ENCODE measurements at places on chromosomes 5 and 9. TPM values are rescaled to one million over a fixed set of nuclear protein-coding genes. Genes with fewer than 3 reads are reported as not detected.

FOXD4L3 gene
- total RNA-seq, result not detected

DNA sequence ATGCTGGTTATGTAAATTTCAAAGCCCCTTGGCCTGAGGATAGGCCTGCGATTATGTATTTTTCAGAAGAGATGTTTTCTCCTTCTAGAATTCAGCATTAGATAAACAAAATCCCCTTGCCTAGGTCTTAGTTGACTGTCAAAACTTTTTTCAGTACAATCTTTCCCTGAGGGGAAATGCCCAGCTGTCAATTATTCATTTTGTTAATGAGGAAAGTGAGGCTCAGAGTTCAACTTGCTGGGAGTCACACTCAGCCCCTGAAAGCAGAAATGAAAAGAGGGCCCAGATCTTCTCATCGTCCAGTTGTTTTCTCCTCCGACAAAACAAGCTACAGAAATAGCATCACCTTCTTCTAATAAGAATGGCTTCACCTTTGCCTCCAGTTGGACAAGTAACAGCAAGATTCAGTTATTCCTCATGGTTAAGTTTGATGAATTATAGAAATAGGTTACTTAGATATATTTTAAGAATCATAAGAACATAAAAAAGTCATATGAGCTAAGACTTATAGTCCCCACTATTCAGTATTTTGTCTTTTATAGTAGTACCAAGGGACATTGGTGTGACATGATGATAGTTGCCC lies 627.1 kb upstream of the WWC1 start:
- no peaks in the 10 kb centered on the region for H3K27me3 ChIP-seq
- no peak overlapping the region for H3K27ac ChIP-seq
- H3K4me1 ChIP-seq, result no peaks in the 10 kb centered on the region
- no peak for DNase-seq
- H3K36me3 ChIP-seq, result no peaks in the 10 kb centered on the region

DNA sequence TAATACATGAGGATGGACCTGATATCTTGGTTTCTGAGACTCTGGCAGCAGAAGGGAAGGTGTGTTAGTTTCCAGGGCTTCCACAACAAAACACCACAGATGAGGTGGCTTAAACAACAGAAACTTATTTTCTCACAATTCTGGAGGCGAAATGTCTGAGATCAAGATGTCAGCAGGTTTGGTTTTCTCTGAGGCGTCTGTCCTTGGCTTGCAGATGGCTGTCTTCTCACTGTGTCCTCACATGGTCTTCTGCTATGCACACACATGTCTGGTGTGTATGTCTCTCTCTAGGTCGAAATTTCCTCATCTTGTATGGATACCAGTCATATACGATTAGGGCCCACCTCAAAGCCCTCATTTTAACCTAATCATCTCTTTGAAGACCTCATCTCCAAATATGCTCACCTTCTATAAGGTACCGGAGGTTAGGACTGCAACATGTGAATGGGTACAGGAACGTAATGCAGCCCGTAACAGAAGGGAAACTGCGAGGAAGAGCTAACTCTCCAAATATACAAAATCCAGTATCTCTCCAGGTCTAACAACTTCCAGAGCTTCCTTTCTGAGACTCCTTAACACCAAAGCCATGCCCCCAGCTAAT lies 139.8 kb upstream of the SMARCA2 start:
- no peak overlapping the region for H3K27ac ChIP-seq
- H3K36me3 ChIP-seq, result no peaks in the 10 kb centered on the region

DNA sequence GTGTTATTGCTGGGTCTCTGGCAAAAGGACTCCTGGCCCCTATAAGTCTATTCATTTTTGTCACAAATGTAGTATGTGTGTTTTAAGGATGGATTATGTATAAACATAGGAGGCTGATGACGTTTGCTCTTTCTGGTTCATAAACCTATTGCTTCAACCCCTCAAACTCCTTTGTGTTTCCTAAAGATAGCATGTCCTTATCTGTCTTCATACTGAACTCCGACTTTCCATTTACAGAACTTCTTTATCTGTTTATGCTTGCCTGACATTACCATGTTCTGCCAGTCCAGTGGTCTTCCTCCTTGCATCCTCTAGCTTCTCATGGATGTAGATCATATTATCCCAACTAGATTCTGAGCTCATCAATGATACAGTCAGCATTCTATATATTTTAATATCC lies 46.1 kb downstream of the ARHGEF28 start:
- no peaks in the 10 kb centered on the region for H3K27me3 ChIP-seq
- no peak overlapping the region for H3K27ac ChIP-seq
- DNase-seq, result no peak
- H3K36me3 ChIP-seq, result no peaks in the 10 kb centered on the region

DNA sequence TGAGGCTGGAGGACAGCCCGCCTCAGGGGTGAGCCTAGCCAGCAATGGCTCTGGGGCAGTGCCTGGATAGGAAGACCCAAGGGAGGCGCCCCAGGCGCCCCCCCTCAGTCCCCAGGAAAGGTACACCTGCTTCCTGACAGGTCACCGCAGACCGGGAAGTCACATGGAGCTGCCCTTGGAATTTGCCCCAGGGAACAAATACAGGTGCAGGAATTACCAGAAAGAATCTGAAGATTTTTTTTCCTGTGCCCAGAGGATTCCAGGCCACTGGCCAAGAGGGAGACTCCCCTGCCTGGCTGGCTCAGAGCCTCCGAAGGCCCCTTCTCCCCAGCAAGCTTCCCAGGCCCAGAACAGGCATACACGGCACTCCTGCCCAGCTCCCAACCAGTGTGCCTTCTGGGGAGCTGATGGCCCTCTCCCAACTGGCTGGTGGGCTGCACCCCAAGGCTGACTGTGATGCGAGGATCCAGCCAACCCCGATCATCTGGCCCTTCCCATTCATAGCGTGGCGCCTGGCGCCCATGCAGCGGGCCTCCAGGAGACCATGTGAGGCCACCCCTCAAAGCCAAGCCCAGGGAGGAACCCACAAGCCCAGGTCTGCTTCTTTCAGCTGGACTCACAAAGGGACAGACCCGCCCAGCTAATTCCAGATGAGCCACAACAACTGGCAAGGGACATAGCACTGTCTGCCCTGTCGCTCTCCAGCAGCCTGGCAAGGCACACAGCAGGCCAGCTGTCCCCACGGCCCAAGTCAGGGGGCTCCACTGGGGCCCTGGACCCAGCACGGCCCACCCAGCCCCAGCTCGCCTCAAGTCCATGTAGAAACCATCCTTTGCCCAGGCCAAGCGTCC lies 2.3 kb downstream of the TPRN start:
- DNase-seq, result no peak
- no peak overlapping the region for H3K4me3 ChIP-seq
- no peaks in the 10 kb centered on the region for H3K27me3 ChIP-seq
- H3K27ac ChIP-seq, result no peak overlapping the region

SLC36A1 gene
- total RNA-seq, result 8.5 TPM

DNA sequence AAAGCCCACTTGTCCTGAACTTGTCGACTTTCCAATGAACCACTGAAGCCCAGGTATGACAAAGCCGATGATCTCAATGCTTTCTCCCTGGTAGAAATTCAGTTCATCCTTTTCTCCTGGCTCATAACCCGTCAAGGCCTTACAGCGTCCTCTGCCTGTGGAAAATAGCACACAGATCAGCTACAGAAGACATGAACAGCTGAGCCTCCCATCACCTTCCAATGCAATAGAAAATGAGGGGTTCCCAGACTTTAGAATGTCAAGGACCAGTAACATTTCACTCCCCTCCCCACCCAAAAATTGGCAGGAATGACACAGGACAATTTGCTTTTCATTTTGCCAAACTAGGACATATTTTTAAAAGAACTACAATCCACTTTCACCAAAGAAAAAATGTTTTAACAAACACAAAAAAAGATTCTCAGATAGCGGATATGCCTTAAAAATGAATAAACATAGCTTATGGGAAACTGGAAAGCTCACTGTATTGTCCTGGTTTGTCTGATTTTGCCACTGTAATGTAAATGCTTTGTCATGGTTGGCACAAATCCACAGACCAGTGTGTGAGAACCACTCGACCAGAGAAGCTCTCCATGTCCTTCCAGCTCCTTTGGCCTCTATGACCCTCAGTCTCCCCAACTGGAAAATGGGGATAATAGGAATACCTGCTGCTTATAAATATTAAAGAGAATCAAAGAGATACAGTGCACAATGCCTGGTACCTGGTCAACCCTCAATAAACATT lies 24.4 kb downstream of the SH3TC2 start:
- no peak for DNase-seq
- H3K4me3 ChIP-seq, result no peak overlapping the region
- H3K27me3 ChIP-seq, result no peaks in the 10 kb centered on the region
- no peak overlapping the region for H3K27ac ChIP-seq
- H3K4me1 ChIP-seq, result no peaks in the 10 kb centered on the region

TPM2 gene
- total RNA-seq, result 47.6 TPM

DNA sequence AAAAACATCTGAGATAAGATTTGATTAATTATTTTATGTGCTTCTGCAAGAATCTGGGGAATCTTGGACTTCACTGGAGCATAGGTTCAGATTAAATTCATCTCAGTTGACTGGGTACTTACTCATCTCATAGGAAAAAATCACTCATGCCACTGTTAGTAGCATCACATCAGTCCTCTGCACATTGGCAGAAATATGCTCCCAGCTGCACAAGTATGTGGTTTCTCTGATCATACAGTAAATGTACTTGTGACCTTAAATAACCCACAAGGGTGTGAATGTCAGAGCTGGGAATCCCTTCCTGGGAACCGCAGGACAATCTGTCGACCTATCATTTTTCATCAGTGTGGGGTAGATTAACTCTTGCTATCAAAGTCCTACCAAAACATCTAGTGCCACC lies 203.7 kb upstream of the SLC24A2 start:
- no peak overlapping the region for H3K4me3 ChIP-seq
- DNase-seq, result no peak
- no peaks in the 10 kb centered on the region for H3K36me3 ChIP-seq
- no peak overlapping the region for H3K27ac ChIP-seq

OR1N2 gene
- total RNA-seq, result not detected

DNA sequence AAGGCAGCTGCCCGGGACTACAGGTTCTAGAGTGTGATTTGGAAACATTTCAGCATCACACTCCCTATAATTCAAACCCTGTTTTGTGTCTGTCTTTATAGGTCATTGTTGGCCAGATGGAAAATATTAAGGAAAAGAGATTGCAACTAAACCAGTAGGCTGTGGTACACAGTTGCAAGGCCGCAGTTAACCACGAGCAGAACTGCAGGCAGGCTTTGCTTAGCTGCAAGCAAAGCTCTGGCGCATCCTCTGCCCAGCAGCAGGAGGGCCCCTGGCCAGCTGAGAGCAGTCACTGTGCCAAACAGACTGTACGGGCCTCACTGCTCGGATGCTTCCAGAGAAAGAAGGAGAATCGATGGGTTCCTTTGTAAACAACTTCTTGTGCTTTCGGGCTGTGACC lies 204.5 kb downstream of the DENND1A start:
- H3K4me3 ChIP-seq, result no peak overlapping the region
- H3K36me3 ChIP-seq, result no peaks in the 10 kb centered on the region
- H3K4me1 ChIP-seq, result no peaks in the 10 kb centered on the region
- no peak overlapping the region for H3K27ac ChIP-seq

DNA sequence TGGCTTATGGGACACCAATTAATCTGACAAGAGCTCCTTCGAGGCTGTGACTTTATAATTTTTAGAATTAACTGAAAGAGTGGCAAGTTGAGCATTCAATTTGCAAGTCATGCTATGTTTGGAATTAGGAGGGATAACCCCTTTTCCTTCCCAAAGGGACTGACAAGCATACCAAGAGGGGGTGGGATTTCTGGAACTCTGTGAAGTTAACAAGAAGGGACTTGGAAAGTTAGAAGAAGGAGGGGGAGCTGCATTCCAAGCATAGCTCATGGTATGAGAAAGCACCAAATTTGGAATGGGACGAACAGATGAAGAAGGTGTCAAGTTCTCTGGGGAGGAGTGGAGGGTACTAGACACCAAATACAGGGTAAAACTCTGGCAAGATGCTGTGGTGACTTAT lies 8.9 kb upstream of the PALM2AKAP2 start:
- H3K36me3 ChIP-seq, result no peaks in the 10 kb centered on the region
- no peak for DNase-seq
- no peak overlapping the region for H3K27ac ChIP-seq
- peaks cover 2% of the 10 kb centered on the region for H3K27me3 ChIP-seq
- no peaks in the 10 kb centered on the region for H3K4me1 ChIP-seq

- no peak overlapping the region for H3K27ac ChIP-seq
- no peaks in the 10 kb centered on the region for H3K4me1 ChIP-seq
- H3K27me3 ChIP-seq, result no peaks in the 10 kb centered on the region
- no peak overlapping the region for H3K4me3 ChIP-seq
- no peak for DNase-seq
- no peaks in the 10 kb centered on the region for H3K36me3 ChIP-seq
These were observed 39.2 kb downstream of the DCAF10 start for GRCh38 chr9:37839496-37840461.

ZNF169 gene
- total RNA-seq, result 5.0 TPM
